BE2C (cell line): ENCODE measurements at places on chromosomes 11 and 22.

DNA sequence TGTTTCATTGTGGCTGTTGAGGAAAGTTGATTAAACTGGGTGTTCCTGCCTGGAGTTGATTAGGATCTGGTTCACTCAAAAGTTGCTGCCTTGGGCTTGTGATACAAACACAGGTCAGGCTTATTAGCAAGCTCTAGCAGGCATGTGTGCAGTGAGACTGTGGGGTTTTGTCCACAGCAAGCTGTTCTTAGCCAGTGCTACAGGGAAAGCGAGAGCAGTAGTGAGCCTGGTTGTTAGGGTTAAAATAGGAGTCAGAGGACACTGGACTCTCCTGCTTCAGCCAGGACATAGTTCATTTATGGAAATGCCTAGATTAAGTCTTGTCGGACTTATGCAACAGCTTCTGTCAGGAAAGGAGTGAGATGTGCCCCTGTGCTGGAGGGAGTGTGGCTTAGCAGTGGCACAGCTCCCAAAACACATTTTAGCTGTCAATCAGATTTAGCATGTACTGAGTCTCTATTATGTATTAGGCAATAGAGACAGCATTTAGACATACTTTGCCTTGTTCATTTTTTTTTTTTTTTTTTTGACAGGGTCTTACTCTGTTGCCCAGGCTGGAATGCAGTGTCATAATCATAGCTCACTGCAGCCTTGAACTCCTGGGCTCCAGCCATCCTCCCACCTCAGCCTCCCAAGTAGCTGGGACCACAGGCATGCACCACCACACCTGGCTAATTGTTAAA lies 8.7 kb downstream of the SNRPD3 start:
- DNase-seq, result no peak

- DNase-seq, result no peak
Observed at GRCh38 chr11:118979434-118979833, 7.9 kb downstream of the FOXR1 start.

GRCh38 chr11:687751-688150 lies 7.3 kb downstream of the DEAF1 start:
- no peak for DNase-seq

- no peak for DNase-seq
Observed at GRCh38 chr22:41461901-41462300, 6.6 kb downstream of the PHF5A start.

- DNase-seq, result peak; percentile 26
Observed at GRCh38 chr22:26170795-26171580, 1.7 kb downstream of the SEZ6L start.

DNA sequence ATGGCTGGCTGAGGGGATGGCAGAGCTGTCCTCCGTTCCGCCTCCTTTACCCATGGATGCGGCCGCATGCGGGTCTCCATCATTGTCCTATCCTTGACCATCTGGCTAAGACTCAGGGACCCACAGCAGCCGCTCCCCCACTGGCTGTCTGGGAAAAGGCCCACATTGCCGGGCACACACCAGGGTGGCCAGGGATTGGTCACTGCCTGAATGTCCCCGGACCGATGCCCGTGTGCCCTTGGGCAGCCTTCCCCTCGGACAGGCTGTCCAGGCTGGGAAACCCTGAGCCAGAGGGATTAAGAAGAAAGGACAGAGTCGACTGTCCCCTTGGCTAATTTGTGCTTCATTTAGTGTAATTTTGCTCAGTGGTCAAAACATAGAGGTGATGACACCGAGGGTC lies 22.5 kb downstream of the H19 start:
- DNase-seq, result no peak

- peak; percentile 65 for DNase-seq
Observed at GRCh38 chr11:118916842-118917388, 8.8 kb downstream of the BCL9L start.

- DNase-seq, result peak; percentile 14
Observed at GRCh38 chr11:44427432-44427831, 117.5 kb upstream of the ALX4 start.

- DNase-seq, result no peak
Observed at GRCh38 chr11:3020011-3020410, 27.9 kb upstream of the NAP1L4 start.

- no peak for DNase-seq
Observed at GRCh38 chr11:82818409-82819043, 81.7 kb downstream of the PRCP start.

DNA sequence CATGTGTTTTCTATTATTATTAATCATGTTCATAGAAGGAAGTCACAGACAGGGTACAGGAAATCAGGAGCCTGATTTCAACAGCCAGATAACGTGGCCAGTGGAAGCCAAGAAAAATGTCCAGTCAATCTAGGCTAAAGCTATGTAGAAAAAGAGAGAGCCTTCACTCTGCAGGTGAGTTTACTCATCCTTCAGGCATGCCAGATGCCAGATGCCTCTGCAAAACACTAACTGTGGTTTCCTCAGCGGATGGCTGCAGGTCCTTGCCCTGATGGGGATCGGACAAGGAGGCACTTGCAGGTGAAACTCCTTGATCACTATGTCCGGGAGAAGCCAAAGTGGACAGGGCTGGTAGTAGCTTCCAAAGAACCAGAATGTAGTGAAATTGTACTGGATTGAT lies 962.3 kb upstream of the RAG2 start:
- no peak for DNase-seq
